GM12865 (cell line): ENCODE measurements at places on chromosomes 7 and 10.
A peak's percentile ranks its signal among the peaks of the same experiment; 100 is the strongest.

- no peak for DNase-seq
Measured at GRCh38 chr7:21773326-21773725, 172.4 kb downstream of the CDCA7L start.

- no peak for DNase-seq
Measured at GRCh38 chr10:114808982-114809381, 12.6 kb upstream of the FHIP2A start.

DNA sequence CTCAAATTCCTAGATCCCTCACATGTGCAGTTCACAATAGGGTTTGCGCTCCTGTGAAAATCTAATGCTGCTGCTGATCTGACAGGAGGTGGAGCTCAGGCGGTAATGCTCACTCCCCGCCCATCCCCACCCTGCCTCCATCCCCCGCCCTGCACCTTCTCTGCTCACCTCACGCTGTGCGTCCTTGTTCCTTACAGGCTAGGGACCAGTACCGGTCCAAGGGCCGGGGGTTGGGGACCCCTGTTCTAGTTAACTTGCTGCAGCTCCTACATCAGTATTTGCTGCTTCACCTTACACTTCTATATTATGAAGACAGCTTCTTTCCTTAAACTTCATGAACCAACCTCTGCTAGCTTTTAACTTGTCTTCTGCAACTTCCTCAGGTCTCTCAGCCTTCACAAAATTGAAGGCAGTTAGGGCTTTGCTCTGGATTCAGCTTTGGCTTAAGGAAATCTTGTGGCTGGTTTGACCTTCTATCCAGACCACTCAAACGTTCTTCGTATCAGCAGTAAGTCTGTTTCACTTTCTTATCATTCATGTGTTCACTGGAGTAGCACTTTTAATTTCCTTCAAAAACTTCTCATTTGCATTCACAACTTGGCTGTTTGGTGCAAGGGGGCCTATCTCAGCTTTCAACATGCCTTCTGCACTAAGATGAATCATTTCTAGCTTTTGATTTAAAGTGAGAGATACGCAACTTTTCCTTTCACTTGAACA is 1.7 kb upstream of the TNKS2 start:
- peak; percentile 87 for DNase-seq

DNA sequence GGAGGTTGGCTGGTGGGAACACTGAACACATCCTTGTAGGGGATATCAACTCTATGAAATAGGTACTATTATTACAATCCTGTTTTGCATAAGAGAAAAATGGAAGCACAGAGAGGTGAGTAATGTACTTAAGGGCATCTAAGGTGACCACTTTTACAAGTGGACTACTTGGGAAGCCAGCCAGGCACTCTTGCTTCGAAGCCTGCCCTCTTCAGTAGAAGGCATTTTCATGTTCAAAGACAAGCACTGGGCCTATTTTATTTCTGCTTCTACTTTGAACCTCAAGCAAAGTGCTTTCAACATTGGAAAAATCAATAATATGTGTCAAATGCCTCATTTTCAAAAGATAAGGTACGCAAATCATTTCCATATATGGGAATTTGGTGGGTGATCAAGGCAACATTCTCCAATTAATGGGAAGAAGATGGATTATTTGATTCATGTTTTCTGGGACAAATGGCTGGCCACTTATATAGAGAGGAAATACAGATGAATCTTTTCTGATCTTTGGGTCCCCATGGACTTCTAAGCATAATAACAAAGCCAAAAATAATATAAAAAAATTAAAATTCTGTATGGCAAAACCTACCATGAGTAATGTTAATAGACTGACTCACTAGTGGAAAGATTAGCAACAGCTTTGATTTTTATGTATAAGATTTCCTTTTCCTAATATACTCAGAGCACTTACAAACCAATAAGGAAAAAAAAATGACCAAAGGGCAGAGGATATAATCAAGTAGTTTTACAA is 270.2 kb downstream of the FRMD4A start:
- DNase-seq, result no peak

DNA sequence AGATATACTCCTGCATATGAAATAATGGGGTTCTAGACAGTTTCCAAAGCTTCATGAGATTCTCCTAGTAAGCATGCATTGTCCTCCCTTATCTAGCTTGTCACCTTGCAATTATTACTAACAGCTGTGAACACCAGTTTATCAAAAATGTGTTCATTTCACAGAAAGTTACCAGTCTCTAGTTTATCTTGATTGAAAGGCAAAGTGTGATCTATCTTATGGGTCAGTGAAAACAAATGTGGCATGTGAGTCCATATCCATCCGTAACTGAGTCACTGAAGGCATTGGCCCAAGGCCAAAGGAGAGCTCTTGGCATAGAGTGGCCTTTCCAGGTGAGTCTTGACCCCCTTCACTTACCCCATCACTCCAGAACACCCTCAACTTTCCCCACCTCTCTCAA is 53.2 kb downstream of the GSAP start:
- no peak for DNase-seq

DNA sequence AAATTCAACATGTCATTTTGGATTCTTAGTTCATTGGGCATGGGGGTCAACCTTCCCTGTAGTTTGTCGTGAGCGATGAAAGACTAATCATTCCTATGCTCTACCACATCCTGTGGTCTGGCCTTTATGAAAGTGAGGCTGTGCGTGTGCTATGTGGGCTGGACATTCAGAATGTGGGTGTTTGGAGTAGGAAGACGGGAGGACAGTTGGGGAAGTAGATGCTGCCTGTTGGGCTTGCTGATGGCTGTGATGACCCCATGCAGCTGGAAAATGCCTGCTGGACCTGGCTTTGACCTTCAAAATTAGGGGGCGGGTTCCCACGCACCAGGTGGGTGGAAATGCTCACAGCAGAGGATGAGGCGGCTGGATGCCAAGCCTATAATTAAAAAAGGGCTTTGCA is 90.9 kb upstream of the MKI67 start:
- no peak for DNase-seq

DNA sequence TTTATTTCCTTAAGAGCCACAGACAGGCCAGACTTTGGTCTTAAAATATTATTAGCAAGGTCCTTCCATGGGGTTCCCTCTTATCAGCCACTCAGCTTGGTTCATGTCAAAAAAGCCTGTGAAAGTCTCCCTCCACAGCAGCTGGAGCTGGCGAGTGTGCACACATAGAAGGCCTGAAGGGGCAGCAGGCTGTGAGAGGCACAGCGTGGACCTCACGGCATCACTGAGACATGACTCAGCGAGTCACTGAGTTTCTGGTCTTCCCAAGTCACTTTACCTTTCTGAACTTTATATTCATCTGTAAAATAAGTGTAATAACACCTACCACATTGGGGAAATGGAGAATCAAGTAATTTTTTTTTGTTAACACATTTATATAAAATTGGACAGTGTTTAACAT is 8.7 kb downstream of the TAF3 start:
- no peak for DNase-seq

DNA sequence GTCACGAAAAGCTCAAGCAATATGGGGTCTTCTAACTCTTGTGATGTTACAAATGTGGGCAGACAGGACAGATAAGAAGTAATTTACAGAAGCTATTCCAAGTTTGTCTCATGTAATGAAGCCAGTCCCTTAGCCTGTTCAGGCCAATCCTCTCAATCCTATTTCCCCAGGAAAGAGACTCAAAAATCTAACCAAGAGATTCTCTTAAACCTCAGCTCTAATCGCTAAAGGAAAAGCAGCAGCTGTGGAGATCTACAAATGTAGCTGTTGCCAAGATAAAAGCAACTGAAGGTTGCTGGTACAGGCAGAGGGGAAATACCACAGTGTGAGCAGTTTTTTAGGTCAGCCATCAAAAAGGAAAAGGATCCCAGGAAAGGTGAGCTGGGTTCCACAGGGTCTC is 39.3 kb downstream of the ANK3 start:
- DNase-seq, result no peak

- no peak for DNase-seq
Measured at GRCh38 chr10:43060291-43060690, 16.6 kb upstream of the RET start.

DNA sequence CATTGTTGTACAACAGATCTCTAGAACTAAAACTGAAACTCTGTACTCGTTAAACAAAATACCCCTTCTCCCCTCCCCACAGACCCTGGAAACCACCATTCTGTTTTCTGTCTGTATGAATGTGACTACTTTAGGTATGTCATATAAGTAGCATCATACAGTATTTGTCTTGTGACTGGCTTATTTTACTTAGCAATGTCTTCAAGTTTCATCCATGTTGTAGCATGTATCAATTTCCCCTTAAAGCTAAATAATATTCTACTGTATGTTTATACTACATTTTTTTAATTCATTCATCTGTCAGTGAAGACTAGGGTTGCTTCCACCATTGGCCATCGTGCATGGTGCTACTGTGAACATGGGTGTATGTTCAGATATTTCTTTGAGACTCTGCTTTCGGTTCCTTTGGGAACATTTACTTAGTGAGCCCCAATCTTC is 71.2 kb upstream of the RPA3 start:
- peak; percentile 70 for DNase-seq

DNA sequence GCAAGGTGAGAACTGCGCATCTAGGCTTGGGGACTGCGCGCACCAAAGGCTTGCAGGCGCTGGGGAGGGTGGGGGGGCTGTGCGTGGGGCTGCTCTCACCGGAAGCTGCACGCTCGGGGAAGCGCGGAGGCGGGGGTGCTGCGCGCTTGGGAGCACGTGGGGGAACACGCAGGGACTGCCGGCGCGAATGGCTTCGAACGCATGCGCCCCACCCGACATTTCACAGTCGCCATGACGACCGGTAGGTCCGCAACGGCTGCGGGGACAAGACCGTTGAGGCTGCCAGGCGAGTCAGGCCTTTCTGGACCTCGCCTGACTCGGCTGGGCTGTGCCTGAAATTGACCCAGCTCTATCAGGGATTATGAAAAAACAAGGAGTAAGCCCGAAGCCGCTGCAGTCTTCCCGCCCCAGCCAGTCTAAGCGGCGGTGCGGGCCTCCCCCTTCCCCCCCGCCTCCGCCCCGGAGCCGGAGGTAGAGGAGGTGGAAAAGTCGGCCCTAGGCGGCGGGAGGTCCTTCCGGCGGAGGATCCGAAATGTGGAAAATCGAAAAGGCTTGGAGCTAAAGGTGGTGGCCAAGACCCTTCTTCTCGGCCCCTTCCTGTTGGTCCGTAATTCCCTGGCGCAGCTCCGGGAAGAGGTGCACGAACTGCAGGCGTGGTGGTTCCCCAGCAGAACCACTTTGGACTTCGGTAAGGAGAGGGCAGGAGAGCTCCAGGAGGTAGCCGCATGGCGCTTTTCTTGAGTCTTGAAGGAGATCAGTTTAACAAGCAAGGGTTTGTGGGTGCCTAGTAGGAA is 34.9 kb upstream of the STEAP1 start:
- no peak for DNase-seq

- no peak for DNase-seq
Measured at GRCh38 chr10:99234791-99235657, 628 bp downstream of the HPSE2 start.

DNA sequence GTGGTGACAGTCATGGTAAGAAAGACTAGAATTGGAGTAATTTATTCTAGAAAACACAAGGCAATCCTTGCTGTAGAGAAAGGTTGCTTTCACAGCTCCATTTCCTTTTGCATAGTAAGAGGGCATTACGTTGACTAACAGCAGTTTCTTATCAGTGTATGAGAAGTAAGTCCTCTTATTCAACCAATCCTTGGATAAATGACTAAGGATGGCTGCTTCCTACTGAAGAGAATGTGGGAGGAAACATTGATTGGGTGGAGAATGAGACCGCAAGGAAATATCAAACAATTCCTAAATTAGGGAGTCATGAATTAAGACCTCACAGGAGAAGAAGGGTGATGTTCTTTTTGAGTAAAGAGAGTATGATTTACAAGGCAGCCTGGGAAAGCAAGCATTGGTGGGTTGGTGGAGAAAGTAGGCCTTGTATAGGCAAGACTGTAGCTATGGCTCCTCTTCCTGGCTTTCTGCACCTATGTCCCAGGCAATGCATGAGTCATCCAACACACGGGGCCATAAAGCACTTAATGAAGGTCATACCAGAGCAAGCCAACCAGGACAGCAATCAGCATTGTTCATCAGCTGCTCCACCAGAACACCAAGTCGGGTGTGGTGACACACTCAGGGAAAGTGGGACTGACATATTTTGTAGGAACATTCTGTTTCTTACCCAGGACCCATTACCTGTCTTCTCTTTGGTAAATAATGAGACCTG is 5.6 kb downstream of the MGAM start:
- DNase-seq, result no peak

DNA sequence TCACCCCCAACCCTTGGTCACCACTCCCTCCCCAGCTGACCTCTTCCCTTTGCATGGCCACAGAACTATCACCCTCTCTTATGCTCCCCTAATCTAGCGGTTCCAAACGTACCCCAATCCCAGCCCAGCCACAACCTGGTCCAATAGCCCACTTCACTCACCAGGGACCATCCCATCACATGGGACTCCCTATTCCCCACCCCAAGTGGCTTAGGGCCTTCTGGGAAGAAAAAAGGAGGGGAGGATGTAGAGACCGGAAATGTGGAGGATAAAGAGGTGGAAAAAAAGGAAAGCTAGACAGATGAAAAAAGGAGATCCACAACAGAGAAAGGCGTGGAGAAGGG is 30.3 kb upstream of the PAX2 start:
- DNase-seq, result no peak

- DNase-seq, result no peak
Measured at GRCh38 chr7:30717181-30717580, 34.8 kb upstream of the INMT start.

GRCh38 chr10:30182191-30183054 is 123.0 kb upstream of the JCAD start:
- DNase-seq, result no peak

- no peak for DNase-seq
Measured at GRCh38 chr7:132211971-132212370, 364.3 kb downstream of the PLXNA4 start.

GRCh38 chr10:43076876-43077420 is at the start of gene RET:
TSS of gene RET (plus strand) at chr10:43077069. CDS start at chr10:43077259, 190 bp downstream.
- no peak for DNase-seq

DNA sequence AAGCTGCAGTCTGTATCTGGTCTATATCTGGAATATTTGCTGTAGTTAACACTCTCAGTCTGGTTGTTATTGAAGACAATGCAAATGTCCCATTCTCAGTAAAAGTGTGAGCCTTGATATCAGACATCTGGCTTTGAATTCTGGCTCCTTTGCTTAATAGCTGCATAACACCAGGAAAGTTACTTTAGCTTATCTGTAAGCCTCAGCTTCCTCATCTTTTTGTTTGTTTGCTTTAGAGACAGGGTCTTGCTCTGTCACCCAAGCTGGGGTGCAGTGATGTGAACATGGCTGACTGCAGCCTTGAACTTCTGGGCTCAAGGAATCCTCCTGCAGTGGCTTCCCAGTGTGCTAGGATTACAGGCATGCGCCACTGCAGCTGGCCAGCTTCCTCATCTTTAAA is 41.3 kb downstream of the CNNM2 start:
- DNase-seq, result no peak

GRCh38 chr7:80591654-80592053 is 46.8 kb upstream of the CD36 start:
- DNase-seq, result no peak

DNA sequence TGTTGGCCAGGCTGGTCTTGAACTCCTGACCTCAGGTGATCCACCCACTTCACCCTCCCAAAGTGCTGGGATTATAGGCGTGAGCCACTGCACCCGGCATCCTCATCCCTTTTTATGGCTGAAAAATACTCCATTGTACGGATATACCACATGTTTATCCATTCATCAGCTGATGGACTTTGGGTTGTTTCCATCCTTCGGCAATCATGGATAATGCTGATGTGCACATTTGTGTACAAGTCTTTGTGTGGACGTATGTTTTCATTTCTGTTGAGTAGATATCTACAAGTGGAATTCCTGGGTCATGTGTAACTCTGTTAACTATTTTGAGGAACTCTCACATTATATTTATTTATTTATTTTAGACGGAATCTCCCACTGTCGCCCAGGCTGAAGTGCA is 5.7 kb upstream of the UCMA start:
- DNase-seq, result no peak

GRCh38 chr7:133339772-133340171 is 86.9 kb downstream of the EXOC4 start:
- peak; percentile 2 for DNase-seq
